ENCODE measurements at places on chromosomes 16 and 17.

DNA sequence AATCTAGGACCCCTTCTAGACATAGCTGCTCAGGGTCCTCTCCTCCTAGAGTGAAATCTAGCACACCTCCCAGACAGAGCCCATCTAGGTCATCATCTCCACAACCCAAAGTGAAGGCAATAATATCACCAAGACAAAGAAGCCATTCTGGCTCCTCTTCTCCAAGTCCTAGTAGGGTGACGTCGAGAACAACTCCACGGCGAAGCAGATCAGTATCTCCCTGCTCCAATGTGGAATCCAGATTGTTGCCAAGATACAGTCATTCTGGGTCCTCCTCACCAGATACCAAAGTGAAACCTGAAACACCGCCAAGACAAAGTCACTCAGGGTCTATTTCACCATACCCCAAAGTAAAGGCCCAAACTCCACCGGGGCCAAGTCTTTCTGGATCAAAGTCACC, 10.7 kb downstream of the SRRM2 start:
- DNase-seq, result no peak

GRCh38 chr17:76986365-76986764, 118.2 kb downstream of the MGAT5B start:
- peak; percentile 24 for DNase-seq

GRCh38 chr17:81287152-81287551, 8.0 kb downstream of the SLC38A10 start:
- DNase-seq, result no peak

DNA sequence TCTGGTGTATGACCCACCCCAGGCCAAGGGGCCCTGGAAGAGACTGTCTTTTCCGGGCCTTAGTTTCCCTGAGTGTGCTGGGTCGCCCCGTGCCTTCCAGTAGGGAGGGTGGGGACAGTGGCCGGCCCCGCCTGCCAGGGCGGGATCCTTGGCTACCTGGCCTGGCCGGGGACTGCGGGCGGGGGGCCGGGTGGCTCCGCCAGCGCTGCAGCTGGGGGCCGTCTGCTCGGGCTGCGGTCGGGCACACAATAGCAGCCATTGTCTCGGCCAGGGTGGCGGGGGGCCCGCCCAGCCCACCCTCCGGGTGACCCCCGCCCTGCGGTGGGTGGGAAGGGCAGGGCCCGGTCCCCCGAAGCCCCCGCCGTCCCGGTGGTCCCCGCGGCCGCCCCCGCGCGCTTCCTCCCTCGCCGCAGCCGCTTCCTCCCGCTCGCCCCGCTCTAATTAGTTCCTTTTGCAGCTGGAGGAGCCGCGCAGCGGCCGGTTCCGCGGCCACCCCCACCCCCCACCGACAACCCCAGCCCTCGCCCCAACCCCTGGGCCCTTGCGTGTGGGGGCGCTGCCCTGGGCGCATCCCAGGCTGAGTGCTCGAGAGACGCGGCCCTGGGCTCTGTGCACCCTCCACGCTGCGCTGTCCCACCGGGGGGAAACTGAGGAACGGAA, 11.6 kb downstream of the GLIS2 start:
- no peak for DNase-seq

DNA sequence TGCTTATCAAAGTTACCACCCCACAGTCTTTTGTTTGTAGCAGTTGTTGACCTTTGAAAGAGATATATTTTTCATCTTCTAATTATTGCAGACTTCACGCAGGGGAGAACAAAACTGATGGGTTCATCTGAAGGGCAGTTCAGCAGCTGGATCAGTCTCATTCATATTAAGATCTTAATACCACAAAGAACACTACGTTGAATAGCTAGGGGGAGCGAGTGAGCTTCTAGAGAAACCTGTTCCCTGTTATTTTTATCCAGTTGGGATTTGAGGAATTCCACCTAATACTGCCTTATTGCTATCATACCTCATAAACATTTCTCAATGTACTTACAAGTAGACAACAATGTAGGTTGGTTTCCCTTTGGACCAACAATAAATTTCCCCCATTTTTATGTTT, 306.1 kb upstream of the KIF2B start:
- DNase-seq, result no peak

GRCh38 chr16:85898521-85899442, at the start of gene IRF8:
Gene IRF8 (plus strand): TSS chr16:85899162. CDS start chr16:85903016, 3,854 bp downstream.
- DNase-seq, result peak; percentile 89

GRCh38 chr17:80845069-80845862, 146.4 kb upstream of the CHMP6 start:
- DNase-seq, result no peak

- DNase-seq, result no peak
Measured at GRCh38 chr17:7864995-7865650, 7.3 kb downstream of the CYB5D1 start.

All from large intestine (tissue), 12 donors.